ENCODE measurements at places on chromosomes 1 and 21.

DNA sequence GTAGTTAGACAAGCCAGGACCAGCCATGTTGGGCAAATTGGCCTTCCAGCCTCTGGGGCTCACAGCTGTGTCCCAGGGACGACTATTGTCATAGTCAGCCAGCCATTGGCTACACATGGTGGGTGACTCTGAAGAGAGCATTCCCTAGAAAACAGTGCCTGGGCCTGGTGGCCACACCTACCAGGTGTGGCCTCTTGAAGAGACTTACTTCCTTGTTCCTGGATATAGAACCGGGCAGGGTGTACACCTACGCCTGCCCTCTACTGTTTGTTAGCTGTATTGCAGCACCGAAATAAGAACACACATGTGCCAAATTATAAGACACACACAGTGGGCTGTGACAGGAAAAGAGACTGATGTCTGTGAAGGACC, 134.6 kb upstream of the ARHGEF16 start:
- DNase-seq, result no peak

- DNase-seq, result no peak
Measured at GRCh38 chr1:177891809-177892208, 78.0 kb downstream of the SEC16B start.

DNA sequence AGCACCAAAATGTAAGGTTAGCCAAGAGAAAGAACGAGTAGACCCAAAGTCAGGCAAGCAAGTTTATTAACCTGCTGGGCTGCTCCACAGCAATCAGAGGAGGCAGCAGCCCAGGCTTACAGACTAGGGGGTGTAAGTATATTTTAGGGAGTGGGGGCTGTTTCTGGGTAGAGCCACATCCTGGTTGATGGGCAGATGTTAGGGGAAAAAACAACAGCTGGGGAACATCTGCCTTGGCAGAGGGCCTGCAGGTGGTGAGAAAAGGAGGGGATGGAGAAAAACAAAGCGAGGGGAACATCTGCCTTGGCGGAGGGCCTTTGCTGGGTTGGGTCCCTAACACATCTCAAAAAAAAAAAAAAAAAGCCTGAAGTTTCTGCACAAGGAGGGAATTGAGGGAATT, 9.7 kb upstream of the ZBTB48 start:
- no peak for DNase-seq

GRCh38 chr21:29827236-29827635, 112.6 kb downstream of the GRIK1 start:
- DNase-seq, result no peak

GRCh38 chr1:59506952-59507351, 210.1 kb downstream of the FGGY start:
- DNase-seq, result no peak

GRCh38 chr1:28258628-28259251, 578 bp upstream of the SESN2 start:
- DNase-seq, result no peak

- no peak for DNase-seq
Measured at GRCh38 chr1:34362949-34363348, 186.2 kb downstream of the C1orf94 start.

GRCh38 chr1:27689423-27690173, 17.6 kb upstream of the IFI6 start:
- no peak for DNase-seq

DNA sequence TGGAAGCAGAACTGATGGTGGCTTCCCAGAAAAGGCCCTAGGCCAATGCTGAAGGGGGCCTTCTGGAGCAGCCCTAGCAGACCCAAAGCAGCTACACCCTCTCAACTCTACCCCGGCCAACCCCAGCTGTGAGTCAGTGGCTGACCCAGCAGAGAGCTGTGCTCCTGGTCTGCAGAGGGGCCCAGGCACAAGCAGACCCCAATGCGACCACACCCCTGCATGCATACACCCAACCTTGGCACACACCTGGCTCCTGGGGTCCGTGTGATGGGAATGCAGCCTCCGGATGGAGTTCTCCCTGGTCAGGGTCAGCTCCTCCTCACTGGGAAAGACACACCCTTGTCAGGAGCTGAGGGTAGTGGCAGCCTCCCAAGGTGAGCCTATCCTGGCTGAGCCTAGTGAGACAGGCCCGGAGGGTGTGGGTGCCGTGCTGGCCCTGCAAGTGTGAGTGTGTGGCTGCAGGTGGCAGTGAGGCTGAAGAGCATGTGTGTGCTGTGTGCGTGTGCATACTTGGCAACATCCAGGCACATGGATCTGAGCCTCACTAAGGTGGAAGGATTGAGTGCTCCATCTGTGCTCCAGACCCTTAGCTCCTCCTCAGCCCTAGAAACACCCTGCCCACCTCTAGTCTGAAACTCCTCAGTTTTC, 3.9 kb upstream of the ARHGAP30 start:
- DNase-seq, result no peak
